ENCODE measurements at places on chromosomes 1 and 21. TPM values are rescaled to one million over a fixed set of nuclear protein-coding genes. Genes with fewer than 3 reads are reported as not detected.

- no peak overlapping the region for H3K4me3 ChIP-seq
- H3K36me3 ChIP-seq: no peaks in the 10 kb centered on the region
- H3K27me3 ChIP-seq: no peaks in the 10 kb centered on the region
- no peak for DNase-seq
- H3K27ac ChIP-seq: no peak overlapping the region
- no peaks in the 10 kb centered on the region for H3K4me1 ChIP-seq
Observed at GRCh38 chr1:230240446-230241086, 173.5 kb downstream of the GALNT2 start.

DNA sequence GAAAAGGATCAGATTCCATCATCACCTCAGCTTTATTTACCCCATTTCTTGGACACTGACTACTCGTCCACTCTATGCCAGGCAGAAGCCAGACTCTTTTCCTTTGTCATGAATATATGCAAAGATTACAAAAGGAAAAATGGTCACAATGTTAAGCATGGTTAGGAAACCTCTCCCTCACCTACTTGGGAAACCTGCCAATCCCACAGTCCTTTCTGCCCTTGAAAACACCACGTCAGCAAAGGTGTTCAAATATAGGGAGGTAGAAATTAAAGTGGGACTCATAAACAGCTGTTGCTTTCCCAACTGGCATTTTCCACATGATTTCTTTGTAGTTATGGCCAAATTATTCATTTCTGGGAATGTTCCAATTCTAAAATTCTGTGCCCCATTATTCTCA lies 16.2 kb upstream of the ATP13A2 start:
- no peaks in the 10 kb centered on the region for H3K36me3 ChIP-seq
- H3K4me1 ChIP-seq: no peaks in the 10 kb centered on the region
- H3K4me3 ChIP-seq: no peak overlapping the region
- no peak for DNase-seq

Gene CRYZ
- 3.4 TPM for total RNA-seq

Gene CDKN2C
- total RNA-seq: 2.8 TPM

DNA sequence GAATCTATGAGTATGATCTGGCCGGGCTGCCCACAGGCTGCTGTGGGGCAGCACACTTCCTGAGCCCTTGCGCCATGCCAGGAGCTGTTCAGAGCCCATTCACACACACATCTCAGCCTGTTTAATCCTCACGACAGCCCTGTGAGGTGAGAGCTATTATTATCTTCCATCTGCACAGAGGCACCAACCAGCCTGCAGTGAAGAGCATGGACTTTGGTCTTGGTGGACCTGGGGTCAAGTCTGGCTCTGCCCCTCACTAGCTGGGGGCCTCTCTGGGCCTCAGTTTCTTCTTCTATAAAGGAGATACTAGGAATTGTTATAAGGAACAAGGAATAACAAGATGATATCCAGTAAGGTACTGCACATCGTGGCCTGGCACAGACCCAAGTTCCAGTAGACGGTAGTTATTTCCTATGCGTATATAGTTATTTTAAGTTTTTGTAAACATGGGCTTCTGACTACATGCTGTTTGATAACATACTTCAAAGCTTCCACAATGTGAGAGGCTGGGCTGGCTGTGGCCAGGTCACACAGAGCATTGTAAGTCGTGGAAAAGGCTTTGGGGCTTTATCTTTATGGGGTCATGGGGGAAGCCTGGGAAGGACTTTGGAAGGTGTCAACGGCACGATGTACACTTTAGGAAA lies 3.4 kb upstream of the PADI2 start:
- peak overlapping the region; percentile 14 for H3K27ac ChIP-seq
- peaks cover 16% of the 10 kb centered on the region for H3K4me1 ChIP-seq

DNA sequence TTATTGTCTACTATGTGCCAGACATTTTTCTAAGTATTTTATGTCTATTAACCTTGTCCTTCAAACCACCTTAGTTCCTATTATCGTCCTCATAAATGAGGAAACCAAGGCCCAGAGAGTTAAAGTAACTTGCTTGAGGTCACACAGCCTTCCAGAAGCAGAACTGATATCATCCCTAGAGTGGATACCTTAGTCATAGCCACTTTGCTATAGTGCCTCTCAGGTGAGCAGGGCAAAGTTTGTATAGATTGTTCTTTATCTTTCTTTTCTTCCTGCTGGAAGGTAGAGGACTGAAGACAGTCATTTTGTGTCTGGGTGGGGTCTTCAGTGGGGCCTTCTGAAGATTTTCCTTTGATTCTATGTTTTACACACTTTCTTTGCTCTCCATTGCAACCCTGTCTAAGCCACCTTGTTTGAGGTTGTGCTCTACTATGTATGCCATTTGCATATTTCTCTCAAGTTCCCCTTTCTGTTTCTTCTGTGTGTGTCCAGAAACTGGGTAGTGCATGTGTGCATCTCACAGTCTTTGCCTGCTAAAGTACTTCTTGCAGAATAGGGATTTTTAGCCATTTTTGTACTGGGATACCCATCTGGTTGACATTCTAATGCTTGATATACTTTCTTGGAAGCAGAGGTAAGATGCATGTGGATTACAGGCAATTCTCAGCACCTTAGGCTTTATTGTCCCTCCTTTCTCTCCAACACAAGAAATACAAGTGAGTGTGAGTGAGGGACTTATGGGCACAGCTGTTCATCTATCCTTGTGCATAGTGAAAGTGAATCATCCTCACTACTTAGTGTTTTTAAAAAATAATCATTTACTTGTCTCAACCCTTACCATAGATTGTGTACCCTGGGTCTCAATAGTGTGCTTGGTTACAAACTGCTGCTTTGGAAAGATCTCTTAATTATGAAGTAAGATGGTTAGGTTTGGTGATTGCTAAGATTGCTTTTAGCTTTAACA lies 207.6 kb upstream of the HMCN1 start:
- H3K27ac ChIP-seq: no peak overlapping the region
- no peak overlapping the region for H3K4me3 ChIP-seq
- no peaks in the 10 kb centered on the region for H3K27me3 ChIP-seq
- no peaks in the 10 kb centered on the region for H3K4me1 ChIP-seq

DNA sequence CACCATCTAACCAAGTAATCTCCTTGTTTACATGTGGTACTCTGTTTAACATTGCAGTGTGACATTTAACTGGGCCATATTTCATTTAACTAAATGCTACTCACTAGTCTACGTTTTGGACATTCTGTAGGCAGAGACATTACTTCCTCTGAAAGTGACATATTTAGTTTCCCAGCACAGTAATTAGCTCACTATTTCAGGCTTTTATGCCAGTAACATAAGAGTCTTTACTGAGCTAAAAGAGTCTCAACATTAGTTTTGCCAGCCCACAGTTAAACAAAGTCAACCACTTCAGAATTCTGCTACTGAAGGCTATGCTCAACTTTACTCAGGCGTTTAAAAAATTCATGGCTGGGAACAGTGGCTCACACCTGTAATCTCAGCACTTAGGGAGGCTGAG lies 2.6 kb upstream of the TNFRSF9 start:
- H3K36me3 ChIP-seq: no peaks in the 10 kb centered on the region
- no peak overlapping the region for H3K4me3 ChIP-seq
- no peaks in the 10 kb centered on the region for H3K4me1 ChIP-seq
- H3K27me3 ChIP-seq: peaks cover 42% of the 10 kb centered on the region
- DNase-seq: no peak

DNA sequence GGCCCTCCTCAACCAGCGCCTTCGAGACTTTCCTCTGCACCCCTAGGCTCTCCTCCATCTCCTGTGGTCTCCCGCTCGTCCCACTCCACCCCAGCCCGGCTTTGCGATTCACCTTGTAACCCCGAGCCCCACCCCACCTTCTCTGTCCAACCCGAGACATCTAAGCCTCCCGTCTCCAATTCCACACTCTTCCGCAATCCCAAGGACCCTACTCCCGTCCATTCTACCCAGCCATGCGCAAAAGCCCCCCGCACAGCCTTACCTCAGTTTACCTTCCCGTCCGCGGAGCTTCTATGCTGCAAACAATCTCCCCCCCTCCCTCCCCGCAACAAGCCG lies 174 bp downstream of the SH3BP5L start:
- H3K4me3 ChIP-seq: peak overlapping the region; percentile 55
- no peaks in the 10 kb centered on the region for H3K36me3 ChIP-seq
- no peaks in the 10 kb centered on the region for H3K27me3 ChIP-seq
- no peak for DNase-seq
- peaks cover 20% of the 10 kb centered on the region for H3K4me1 ChIP-seq

GRCh38 chr1:99269321-99269720 lies 5.0 kb downstream of the PLPPR4 start:
- H3K27me3 ChIP-seq: peaks cover 12% of the 10 kb centered on the region
- no peak for DNase-seq
- H3K27ac ChIP-seq: no peak overlapping the region
- no peaks in the 10 kb centered on the region for H3K4me1 ChIP-seq

- H3K4me1 ChIP-seq: no peaks in the 10 kb centered on the region
- H3K4me3 ChIP-seq: no peak overlapping the region
- H3K27ac ChIP-seq: peak overlapping the region; percentile 45
- H3K27me3 ChIP-seq: no peaks in the 10 kb centered on the region
Observed at GRCh38 chr1:186927884-186928283, 99.1 kb downstream of the PLA2G4A start.

GRCh38 chr1:109807402-109807801 lies 43.7 kb upstream of the EPS8L3 start:
- no peaks in the 10 kb centered on the region for H3K4me1 ChIP-seq
- H3K36me3 ChIP-seq: no peaks in the 10 kb centered on the region
- no peaks in the 10 kb centered on the region for H3K27me3 ChIP-seq
- no peak for DNase-seq

Gene SPRR5
- not detected for total RNA-seq

DNA sequence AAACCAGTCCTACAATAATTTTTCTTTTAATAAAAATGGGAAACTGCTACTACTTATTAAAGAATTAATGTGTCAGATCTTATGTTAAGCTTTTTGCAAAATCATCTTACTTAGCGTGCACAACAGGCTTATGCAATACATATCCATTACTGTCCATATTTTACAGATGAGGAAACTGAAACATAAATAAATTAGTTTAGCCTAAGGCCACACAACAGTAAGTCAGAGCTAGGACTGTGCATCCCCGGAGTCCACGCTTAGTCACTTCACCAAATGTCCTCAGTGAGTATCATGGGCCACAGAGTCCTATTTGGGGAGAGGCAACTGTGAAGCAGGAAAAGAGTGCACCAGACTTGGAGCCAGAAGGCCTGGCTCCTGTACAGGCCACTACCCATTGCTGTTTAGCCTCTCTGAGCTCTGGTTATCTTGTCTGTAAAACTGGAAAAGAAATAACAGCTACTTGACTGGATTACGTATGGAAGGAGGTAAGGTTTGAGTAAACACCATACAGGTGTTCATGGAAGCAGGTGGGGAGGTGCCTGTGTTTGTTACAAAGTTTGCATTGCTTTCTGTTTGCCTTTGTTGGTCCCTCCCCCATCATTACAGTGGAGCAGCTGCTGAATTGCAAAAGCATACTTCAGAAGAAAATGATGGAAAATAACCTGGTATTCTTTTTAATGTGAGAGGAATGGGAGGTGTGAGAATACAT lies 192.8 kb downstream of the FCRL5 start:
- DNase-seq: peak; percentile 39
- H3K4me1 ChIP-seq: no peaks in the 10 kb centered on the region
- H3K36me3 ChIP-seq: no peaks in the 10 kb centered on the region
- no peak overlapping the region for H3K4me3 ChIP-seq

Gene WNT3A
- 0.03 TPM for total RNA-seq
